ENCODE measurements at places on chromosomes 5 and 9.

GRCh38 chr5:83540783-83541182 lies 69.2 kb downstream of the VCAN start:
- no peak for DNase-seq

GRCh38 chr9:82797534-82797933 lies 265.4 kb downstream of the RASEF start:
- peak; percentile 2 for DNase-seq

- DNase-seq: no peak
These were observed 72.5 kb downstream of the CEP120 start for GRCh38 chr5:123350742-123351141.

DNA sequence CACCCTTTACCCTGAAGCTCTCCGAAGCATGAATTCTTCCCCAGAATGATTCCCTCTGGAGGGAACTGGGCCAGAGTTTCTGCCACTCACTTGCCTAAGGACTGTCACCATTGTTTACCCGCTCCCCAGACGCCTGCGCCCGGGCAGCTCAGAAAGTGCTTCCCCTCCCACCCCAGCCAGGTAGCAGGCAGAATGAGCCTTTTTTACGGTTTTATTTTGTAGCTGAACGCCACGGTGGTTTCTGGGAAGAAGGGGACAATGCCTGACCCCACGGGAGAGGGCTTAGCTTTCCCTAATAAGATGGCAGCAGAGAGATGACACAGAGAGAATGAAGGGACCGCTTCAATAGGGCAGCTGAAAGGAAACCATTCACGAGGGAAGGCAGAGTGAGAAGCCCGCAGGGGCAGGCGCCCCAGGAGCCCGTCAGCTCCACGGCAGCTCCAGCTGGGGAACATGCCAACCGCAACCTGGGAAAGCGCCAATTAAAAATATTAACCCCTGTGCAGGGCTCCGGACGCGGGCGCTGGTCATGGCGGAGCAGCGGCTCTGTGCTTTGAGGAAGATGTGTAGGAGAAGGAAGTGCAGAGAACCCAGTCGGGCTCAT lies 20.4 kb upstream of the NTNG2 start:
- peak; percentile 42 for DNase-seq

DNA sequence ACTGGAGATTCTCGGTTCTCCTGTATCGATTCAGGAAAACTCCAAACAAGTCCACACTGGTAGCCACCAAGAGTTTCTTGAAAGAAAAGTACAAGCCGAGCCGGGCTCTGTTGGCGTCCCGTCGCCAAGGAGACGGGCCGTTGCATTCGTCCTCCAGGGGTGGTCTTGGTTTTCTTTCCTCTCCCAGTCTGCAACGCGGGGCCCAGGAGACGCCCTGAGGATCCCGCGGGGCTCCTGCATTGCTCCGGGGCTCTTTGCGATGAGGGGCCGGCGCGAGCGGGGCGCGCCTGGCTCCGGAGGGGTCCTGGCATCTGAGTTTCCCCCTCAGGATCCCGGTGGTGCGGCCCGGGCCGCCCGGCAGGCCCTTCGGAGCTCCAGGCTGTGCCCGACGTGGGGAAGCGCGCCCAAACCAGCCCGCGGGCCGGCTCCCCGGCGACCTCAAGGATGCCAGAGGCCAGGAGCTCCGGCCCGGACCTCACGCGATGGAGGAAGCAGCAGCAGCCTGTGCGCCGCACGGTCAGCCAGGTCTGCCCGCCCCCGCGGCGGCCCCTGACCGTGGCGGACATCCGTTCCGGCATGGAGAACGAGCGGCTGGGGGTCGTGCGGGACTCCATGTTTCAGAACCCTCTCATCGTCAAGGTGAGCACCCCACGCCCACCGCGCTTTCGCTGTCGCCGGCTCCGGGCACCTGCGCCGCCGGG lies at the start of gene CFAP77:
Gene CFAP77 (plus strand): TSS at position 384 of the 701 bp plus-strand sequence. CDS start 61 bp downstream, at position 445.
- DNase-seq: no peak

DNA sequence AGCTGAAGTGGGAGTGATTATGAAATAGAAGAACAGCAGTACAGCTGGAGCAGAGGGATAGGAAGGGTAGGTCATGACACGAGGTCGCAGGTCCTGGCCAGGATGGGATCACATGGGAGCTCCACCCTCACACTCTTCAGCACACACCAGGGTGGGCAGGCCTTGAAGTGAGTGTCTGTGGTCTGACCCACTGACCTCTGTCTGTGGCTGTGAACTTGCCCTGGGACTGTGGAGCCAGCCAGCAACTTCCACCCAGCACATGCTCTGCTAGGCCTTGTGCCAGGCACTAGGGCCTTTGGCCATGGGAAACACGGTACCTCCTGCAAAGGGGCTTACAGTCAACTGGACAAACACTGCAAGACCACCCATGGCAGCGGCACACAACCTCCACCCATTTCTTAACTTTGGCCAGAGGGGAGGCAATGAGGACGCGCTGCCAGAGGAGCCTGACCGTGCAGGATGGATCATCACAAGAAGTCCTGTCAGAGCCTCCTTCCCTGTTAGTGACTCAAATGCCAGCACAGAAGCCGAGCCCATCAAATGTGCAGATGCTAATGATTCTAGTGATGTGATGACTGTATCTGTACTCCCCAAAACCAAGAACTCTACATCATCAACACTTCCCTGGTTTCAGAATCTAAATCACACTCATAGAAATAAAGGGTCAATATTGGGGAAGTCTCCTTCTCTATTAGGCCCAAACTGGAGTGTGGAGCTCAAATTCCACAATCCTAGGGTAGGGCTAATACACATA lies 113.6 kb downstream of the DPYSL3 start:
- no peak for DNase-seq

DNA sequence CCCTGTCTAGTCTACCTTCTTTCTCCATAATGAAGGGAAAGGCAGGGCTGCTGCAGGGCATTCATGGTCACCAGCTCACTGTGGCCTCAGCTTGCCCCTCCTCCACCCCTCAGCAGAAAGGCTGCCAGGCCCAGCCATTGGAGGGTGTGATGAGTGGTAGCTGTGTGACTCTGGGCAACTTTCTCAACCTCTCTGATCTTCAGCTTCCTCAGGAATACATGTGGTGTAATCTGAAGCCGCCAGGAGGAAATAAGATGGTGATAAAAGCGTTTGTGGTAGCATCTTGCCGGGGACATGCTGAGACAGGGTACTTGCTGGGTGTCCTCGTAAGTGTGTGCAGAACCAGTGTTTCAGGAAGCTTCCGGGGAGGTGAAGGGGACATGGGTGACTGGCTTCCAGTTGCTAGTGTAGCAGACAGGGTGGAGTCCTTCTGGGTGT lies 9.8 kb downstream of the CXCL14 start:
- DNase-seq: no peak

- DNase-seq: no peak
These were observed 776.6 kb upstream of the CDH9 start for GRCh38 chr5:27814983-27815382.

- DNase-seq: no peak
These were observed 137.6 kb upstream of the DAPK1 start for GRCh38 chr9:87359958-87360601.

DNA sequence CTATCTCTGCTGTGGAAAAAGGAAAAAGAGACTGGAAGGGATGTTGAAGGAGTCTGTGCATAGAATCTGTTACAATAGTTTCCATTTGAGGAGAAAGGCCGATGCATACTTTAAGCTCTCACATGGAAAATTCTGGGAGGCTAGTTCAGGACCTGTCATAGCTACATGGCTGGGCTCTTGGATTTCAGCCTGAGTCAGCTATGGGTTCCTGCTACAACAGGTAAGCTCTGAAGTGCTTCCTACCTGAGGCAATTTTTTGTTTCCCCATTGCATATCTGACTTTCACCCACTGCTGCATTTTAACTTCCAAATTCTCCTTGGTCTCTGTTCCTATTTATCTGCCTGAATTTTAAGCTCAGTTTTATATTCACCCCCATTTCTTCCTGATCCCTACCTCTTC lies 310.7 kb downstream of the RAB3C start:
- DNase-seq: no peak

GRCh38 chr5:83340511-83340918 lies 131.0 kb upstream of the VCAN start:
- no peak for DNase-seq

DNA sequence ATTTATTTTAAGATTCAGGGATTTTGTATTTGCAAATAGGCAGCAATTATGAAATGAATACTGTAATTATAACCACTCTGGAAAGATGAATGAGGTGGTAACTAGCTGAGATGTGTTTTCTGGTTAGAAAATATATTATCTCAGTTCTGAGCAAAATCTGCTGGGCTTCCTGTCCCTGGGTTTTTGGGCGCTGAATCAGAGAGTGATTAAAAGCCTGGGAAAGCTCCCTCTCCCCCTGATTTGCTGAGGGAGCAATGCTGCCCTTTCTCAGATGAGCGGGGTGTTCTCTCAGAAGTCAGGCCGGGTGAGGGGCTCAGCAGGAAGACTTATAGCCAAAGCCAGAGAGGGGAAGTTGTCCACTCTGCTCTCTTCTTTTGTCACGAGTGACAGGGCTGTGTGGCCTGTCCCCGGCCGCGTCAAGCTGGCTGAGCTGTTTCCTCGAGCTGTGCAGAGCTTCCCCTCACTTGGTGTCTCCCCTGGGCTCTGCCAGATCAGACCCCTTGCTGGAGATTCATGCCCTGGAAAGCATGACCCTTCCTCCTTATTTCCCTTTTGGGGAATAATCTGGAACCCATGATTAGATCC lies 39.8 kb upstream of the PITX1 start:
- no peak for DNase-seq

DNA sequence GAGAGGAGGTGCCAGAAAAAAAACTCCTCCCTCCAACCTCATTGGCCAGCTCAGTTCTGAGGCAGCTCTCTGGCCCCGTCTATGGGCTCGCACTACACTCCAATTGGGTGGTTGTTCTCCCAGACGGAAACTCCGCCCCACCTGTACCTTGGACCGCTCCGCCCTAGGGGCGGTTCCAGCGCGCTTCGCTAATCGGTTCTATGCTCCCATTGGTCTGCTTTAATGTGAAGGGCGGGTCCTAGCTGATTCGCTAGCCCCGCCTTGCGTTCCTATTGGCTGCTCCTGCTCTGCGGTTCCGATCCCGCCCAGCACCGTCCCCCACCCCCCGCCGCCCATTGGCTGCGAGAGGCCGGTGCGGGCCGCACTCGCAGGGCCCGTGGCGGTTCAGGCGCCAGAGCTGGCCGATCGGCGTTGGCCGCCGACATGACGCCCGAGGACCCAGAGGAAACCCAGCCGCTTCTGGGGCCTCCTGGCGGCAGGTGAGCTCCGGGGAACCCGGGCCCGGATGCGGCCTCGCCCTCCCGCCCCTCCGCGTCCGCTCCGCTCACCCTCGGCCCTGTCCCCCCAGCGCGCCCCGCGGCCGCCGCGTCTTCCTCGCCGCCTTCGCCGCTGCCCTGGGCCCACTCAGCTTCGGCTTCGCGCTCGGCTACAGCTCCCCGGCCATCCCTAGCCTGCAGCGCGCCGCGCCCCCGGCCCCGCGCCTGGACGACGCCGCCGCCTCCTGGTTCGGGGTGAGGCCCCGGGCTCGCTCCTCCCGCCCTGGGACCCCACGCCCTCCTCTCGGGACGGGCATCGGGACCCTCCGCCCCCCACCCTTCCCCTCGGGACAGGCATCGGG lies at the start of gene SLC2A8:
Gene SLC2A8 (plus strand): TSS at position 362 of the 838 bp plus-strand sequence. CDS start 62 bp downstream, at position 424.
- peak; percentile 99 for DNase-seq

DNA sequence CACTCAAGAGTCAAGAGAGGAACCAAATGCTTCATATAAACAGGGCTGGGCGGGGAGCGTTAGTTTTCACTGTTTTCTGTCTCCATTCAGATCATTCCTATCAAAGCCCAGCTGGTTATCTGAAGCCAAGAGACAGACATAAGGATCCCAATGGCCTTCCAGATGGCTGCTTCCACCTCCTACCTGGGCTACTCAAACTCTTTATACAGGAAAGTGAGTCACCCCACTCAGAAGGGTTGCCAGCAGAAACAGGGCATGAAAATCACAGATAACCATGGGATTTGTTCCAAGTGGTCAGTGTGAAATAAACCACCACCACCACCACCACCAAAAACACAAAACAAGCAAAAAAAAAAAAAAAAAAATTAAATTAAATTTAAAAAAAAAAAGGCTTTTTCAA lies 5.5 kb downstream of the PRSS3 start:
- no peak for DNase-seq

All from SHP77 (cell line).